ENCODE measurements at places on chromosomes 3 and 15.

GRCh38 chr15:61106889-61107288 is 122.2 kb downstream of the RORA start:
- no peak for DNase-seq

DNA sequence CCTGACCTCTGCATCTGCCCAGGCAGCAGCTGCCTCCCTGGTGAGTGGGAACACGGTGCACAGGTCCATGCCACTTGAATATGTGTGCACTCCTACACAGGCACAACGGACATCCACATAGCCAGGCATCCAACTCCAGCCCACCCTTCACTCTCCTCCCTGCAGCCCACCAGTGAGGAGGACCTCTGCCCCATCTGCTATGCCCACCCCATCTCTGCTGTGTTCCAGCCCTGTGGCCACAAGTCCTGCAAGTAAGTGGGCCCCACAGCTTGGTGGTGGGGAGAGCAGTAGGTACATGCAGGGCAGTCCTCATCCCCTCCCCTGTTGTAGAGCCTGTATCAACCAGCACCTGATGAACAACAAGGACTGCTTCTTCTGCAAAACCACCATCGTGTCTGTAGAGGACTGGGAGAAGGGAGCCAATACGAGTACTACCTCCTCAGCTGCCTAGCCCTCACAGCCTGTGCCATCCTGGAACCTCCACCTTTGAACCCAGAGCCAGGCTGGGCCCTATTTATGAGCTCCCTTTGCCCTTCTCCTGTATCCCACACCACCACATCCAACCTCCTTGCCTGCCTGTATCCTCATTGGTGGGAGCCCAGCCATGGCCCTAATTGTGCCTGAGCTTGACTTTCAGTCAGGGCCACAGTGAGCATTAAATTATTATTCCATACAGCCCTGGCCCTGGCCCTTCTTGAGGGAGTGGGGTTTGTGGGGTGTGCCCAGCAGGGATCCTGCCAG is 1.5 kb upstream of the AMIGO3 start:
- DNase-seq = no peak

DNA sequence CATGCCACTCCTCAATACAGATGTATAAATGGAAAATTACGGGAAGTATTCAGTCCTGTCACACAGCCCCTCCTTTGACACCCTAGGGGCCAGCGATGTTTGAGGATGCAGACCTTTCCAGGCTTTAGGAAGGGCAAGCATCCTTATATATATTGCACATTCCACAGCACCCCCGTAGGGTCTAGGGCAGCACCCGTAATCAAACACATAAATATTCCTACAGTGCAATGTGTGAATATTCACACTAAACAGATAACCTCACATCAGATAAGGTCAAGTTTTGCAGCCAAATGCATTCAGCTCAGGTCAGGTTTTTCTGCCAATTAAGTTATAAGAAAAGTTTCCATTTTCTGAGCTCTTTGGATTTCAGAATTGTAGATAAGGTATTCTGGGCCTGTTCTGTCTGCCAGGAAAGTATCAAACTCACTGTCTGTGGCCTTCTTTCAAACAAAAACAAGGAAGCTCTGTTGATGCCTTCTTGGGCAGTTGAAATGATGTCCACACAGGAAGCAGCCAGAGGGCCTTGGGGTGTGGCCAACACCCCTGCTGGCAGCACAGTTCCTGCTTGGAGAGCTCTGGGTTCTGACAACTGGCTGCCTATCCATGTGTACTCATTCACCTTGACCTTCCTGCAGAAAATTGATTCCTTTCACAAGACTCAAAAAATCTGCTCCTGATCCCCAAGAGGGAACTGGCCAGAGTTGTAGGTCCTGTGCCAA is 427.0 kb downstream of the NTRK3 start:
- DNase-seq = no peak

GRCh38 chr3:64865839-64866570 is 178.2 kb upstream of the ADAMTS9 start:
- DNase-seq = no peak

DNA sequence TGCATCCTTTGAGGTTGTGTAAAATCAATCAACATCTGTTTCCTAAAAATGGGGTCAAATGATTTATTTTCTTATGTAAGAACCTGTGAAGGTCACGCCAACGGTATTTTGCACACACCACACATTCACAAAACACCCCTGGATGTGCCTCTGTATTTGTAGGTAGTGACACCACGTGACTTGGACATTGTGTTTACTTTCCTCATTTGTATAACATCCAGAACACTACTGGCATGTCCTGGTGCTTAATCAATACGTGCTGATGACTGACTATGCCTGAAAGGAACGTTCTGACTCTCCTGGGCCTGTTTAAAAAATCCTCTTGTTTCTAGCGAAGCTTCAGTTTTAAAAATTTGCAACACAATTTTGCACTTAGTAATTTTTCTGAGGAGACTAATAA is 3.4 kb upstream of the TAFA4 start:
- DNase-seq = no peak
